Vagina (tissue), 2 donors: ENCODE measurements at places on chromosomes 16 and 17. TPM values are rescaled to one million over a fixed set of nuclear protein-coding genes. Genes with fewer than 3 reads are reported as not detected.

NLE1 gene
- total RNA-seq: 25.8 TPM

THRA gene
- total RNA-seq: 40.3 TPM

SHMT1 gene
- total RNA-seq: 31.4 TPM

DNA sequence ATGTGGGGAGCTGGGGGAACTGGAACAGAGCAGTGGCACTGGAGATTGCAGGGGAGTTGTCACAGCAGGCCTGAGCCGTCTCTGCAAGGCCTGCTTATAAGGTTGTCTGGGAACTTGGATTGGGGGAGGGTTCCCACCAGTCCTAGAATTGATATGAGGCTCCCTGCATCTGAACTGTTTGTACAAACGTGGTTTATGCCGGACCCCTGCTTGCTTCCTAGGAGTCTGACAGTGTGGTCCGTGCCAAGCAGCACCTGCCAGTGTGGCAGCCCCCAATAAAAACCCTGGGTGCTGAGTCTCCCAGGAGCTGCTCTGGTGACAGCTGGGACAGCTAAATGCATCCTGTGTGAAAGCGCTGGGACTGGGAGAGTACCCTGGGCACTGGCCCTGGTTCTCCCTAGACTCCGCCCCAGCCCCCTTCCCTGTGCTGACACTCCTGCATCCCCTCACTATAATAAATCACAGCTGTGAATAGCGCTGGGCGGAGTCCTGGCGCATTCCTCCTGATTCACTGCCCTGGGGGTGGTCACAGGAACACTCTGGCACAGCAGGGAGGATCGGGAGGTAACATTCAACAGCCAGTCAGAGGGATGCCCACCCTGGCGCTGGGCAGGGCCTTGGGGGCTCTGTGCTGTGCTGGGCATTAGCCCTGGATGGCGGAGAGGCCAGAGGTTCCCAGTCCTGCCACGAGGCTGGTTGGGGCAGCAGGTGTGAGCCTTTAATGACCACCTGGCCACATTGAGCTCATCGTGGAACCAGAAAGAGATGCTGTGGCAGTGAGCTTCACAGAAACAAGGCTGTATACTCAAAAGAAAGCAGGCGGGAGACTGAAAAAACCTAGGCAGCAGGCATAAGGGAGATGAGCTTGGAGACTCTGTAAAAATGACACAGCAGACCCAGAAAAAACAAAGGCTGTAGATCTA is 45.6 kb downstream of the RMI2 start:
- peaks cover 6% of the 10 kb centered on the region for H3K4me1 ChIP-seq
- no peak for DNase-seq
- no peaks in the 10 kb centered on the region for H3K36me3 ChIP-seq

GRCh38 chr17:7982666-7983065 is 19.7 kb upstream of the GUCY2D start:
- no peak overlapping the region for H3K4me3 ChIP-seq
- no peak overlapping the region for H3K27ac ChIP-seq
- H3K27me3 ChIP-seq: no peaks in the 10 kb centered on the region
- no peaks in the 10 kb centered on the region for H3K4me1 ChIP-seq

TUBB3 gene
- total RNA-seq: 19.2 TPM

DNA sequence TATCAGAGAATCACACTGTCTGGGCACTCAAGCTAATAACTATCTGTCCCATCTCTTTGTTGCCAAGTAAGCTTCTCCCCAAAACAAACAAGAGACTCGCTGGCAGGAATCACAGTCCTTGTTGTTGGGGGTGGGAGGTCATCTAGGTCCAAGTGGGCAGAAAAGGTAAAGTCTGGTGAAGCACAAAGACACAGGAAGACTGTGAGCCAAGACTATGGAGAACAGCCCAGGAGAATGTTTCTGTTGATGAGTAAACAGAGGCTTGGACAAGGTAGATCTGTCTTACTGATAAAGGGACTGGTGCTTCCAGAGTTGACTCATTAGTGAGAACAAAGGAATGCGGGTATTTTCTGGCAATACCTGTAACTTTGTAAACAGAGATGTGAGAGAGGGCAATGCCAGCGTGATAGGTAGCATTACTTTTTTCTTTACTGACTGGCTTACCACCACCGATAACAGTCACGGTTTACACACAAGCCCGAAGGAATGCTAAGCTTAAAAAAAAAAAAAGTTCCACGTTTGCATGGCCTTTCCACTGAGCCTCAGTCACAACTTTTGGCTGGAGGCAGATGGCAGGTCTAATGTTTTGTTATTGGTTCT is 11.5 kb upstream of the MMD start:
- H3K4me3 ChIP-seq: no peak overlapping the region
- peak overlapping the region; percentile 56 for H3K27ac ChIP-seq
- peaks cover 27% of the 10 kb centered on the region for H3K4me1 ChIP-seq
- no peak for DNase-seq
- H3K27me3 ChIP-seq: no peaks in the 10 kb centered on the region

KRTAP4-9 gene
- not detected for total RNA-seq

TMEM132E gene
- not detected for total RNA-seq

- no peak overlapping the region for H3K4me3 ChIP-seq
- H3K27ac ChIP-seq: no peak overlapping the region
- H3K4me1 ChIP-seq: no peaks in the 10 kb centered on the region
- peaks cover 3% of the 10 kb centered on the region for H3K27me3 ChIP-seq
Observed at GRCh38 chr17:11279776-11280344, 38.8 kb downstream of the SHISA6 start.

DNA sequence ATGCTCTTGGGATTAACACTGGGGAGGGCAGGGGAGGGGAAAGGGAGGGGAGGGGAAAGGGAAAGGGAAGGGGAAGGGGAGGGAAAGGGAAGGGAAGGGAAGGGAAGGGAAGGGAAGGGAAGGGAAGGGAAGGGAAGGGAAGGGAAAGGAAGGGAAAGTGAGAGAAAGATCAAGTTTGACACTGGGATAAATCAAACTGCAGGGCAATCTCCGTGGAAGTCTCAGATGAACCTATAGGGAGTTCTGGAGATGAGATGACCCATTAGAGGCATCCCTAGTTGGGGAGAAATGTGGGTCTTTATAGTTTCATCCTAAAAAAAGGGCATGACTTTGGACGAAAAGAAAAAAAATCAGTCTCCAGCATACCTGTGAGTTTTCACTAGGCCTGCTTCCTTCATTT is 2.2 kb downstream of the KRTAP4-12 start:
- H3K27me3 ChIP-seq: no peaks in the 10 kb centered on the region
- no peaks in the 10 kb centered on the region for H3K36me3 ChIP-seq
- H3K4me1 ChIP-seq: no peaks in the 10 kb centered on the region
- DNase-seq: no peak

GRCh38 chr17:14351493-14351892 is 50.6 kb downstream of the HS3ST3B1 start:
- H3K4me3 ChIP-seq: no peak overlapping the region
- H3K36me3 ChIP-seq: no peaks in the 10 kb centered on the region
- no peaks in the 10 kb centered on the region for H3K27me3 ChIP-seq
- H3K4me1 ChIP-seq: peaks cover 13% of the 10 kb centered on the region

- no peaks in the 10 kb centered on the region for H3K36me3 ChIP-seq
- H3K27ac ChIP-seq: no peak overlapping the region
- no peaks in the 10 kb centered on the region for H3K27me3 ChIP-seq
Observed at GRCh38 chr16:66357523-66357928, 9.0 kb upstream of the CDH5 start.

GRCh38 chr16:29744541-29745101 is 1.2 kb downstream of the C16orf54 start:
- H3K4me3 ChIP-seq: peak overlapping the region; percentile 37
- no peaks in the 10 kb centered on the region for H3K4me1 ChIP-seq
- no peak for DNase-seq
- H3K27ac ChIP-seq: no peak overlapping the region
- H3K36me3 ChIP-seq: no peaks in the 10 kb centered on the region

DNA sequence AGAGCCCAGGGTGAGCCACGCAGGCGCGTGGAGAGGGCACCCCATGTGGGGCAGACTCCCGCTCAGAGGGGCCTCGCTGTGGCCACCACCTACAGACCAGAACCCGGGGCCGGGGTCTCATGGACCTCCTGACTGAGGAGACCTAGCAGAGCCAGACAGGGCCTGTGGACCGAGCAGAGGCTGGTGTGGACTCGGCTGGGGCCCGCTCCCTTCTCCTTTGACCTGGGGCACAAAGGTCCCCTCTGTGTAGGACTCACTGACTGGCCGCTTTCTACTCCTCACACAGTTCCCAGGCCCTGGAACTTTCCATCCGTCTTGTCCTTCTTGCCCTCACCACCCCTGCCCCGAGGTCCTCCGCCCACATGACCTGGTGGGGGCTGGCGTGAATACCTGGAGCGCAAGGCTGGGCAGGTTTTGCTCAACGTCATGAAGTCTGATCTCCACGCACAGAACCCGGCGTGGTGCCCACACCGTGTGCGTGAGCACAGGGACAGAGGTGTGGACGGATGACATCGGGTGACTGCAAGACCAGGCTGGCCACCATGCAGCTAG is 44.7 kb upstream of the ACSF3 start:
- no peak overlapping the region for H3K4me3 ChIP-seq
- no peak overlapping the region for H3K27ac ChIP-seq
- H3K4me1 ChIP-seq: peaks cover 10% of the 10 kb centered on the region

DNA sequence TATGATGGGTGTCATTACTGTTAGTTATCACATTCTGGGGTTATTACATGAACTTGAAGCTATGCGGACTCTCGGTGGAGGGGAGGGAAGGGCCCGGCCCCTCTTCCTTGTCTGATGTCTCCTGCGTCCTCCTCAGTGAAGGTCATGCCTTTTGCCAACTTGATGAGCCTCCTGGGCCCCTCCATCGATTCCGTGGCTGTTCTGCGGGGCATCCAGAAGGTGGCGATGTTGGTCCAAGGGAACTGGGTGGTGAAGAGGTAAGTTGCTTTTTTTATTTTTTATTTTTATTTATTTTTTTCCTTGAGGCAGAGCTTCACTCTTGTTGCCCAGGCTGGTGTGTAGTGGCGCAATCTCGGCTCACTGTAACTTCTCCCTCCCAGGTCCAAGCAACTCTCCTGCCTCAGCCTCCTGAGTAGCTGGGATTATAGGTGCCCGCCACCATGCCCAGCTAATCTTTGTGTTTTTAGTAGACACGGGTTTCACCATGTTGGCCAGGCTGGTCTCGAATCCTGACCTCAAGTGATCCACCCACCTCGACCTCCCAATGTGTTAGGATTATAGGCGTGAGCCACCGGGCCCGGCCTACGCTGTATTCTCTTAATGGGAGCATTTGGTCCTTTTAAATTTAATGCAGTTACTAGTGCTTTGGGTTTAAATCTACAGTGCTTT is 21.6 kb downstream of the POLR3E start:
- peaks cover 6% of the 10 kb centered on the region for H3K4me1 ChIP-seq
- no peaks in the 10 kb centered on the region for H3K27me3 ChIP-seq
- peak; percentile 64 for DNase-seq
- no peaks in the 10 kb centered on the region for H3K36me3 ChIP-seq

PRSS33 gene
- not detected for total RNA-seq

GRCh38 chr16:24774510-24774909 is 45.1 kb downstream of the TNRC6A start:
- peaks cover 22% of the 10 kb centered on the region for H3K36me3 ChIP-seq
- DNase-seq: no peak
- H3K27me3 ChIP-seq: no peaks in the 10 kb centered on the region
- H3K4me3 ChIP-seq: no peak overlapping the region
- H3K4me1 ChIP-seq: peaks cover 47% of the 10 kb centered on the region

MYH1 gene
- total RNA-seq: not detected

SLC52A1 gene
- 0.49 TPM for total RNA-seq

ALDH3A1 gene
- total RNA-seq: 14.2 TPM

DNA sequence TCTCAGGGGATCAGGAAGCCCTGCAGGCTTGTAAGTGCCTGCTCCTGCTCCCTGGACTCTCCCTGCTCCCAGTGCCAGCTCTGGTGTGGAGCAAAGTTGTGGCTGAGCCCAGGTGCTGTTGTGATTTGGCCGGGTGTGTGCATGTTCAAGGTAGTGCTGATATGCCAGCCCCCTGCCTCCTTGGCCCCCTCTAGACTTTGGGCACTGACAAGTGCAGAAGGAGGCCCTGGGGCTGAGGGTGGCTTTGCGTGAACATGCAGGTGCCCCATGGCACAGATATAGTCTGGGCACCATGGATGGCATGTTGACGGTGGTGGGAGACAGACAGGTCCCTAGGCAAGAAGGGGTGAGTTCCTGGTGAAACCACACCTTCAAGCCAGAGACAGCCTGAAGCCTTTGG is 441.6 kb upstream of the CDH8 start:
- no peaks in the 10 kb centered on the region for H3K36me3 ChIP-seq
- H3K4me3 ChIP-seq: no peak overlapping the region
- H3K27ac ChIP-seq: no peak overlapping the region
- no peaks in the 10 kb centered on the region for H3K27me3 ChIP-seq
- H3K4me1 ChIP-seq: no peaks in the 10 kb centered on the region
- no peak for DNase-seq

GRCh38 chr17:32112416-32112815 is 29.9 kb upstream of the RHOT1 start:
- no peak overlapping the region for H3K27ac ChIP-seq
- no peaks in the 10 kb centered on the region for H3K27me3 ChIP-seq
- H3K4me1 ChIP-seq: peaks cover 10% of the 10 kb centered on the region
- no peaks in the 10 kb centered on the region for H3K36me3 ChIP-seq
- H3K4me3 ChIP-seq: no peak overlapping the region

GRCh38 chr17:9140550-9141424 is 119.5 kb downstream of the NTN1 start:
- no peak overlapping the region for H3K4me3 ChIP-seq
- H3K27ac ChIP-seq: no peak overlapping the region
- peaks cover 6% of the 10 kb centered on the region for H3K4me1 ChIP-seq
- H3K36me3 ChIP-seq: no peaks in the 10 kb centered on the region
- DNase-seq: no peak
- no peaks in the 10 kb centered on the region for H3K27me3 ChIP-seq
